ENCODE measurements at places on chromosomes 13 and 19. TPM values are rescaled to one million over a fixed set of nuclear protein-coding genes. Genes with fewer than 3 reads are reported as not detected.

SIGLEC9 gene
- total RNA-seq, result not detected

ZNF284 gene
- total RNA-seq, result 1.8 TPM

GPALPP1 gene
- 21.0 TPM for total RNA-seq

SOHLH2 gene
- 0.12 TPM for total RNA-seq

IFNL1 gene
- not detected for total RNA-seq

UNC13A gene
- total RNA-seq, result 1.1 TPM

EFNA2 gene
- not detected for total RNA-seq

KLF16 gene
- 7.6 TPM for total RNA-seq

BSG gene
- total RNA-seq, result 809 TPM

ZFR2 gene
- total RNA-seq, result not detected

SCN1B gene
- total RNA-seq, result 27.2 TPM

FGF21 gene
- total RNA-seq, result not detected

FPR3 gene
- total RNA-seq, result 0.23 TPM

SRRM5 gene
- 0.17 TPM for total RNA-seq

HCST gene
- not detected for total RNA-seq

PNMA8B gene
- total RNA-seq, result 3.0 TPM
